Stomach (tissue), 19 donors: ENCODE measurements at places on chromosomes 6 and 20.

- no peak for DNase-seq
Measured at GRCh38 chr20:33875055-33875454, 63.9 kb downstream of the CHMP4B start.

- DNase-seq: no peak
Measured at GRCh38 chr6:41729624-41730023, 5.8 kb downstream of the TFEB start.

DNA sequence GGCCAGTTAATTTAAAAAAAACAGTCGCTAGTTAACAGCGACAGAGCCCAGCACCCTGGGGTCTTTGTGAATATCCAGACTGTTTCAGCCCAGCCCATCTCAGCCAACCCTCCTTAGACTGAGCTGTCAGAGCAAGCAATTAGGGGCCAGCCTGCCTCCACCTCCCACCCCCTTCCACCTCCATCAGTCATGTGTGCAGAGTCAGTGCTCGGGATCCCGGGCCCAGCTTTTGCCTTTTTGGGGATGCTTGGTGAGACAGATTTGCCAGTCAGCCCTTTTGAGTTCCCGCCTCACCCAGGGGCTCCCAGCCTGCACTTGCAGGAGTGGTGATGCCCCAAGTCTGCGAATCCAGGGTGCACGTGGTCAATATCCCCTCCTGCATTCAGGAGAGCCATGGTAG lies 6.5 kb upstream of the FAM83D start:
- no peak for DNase-seq

DNA sequence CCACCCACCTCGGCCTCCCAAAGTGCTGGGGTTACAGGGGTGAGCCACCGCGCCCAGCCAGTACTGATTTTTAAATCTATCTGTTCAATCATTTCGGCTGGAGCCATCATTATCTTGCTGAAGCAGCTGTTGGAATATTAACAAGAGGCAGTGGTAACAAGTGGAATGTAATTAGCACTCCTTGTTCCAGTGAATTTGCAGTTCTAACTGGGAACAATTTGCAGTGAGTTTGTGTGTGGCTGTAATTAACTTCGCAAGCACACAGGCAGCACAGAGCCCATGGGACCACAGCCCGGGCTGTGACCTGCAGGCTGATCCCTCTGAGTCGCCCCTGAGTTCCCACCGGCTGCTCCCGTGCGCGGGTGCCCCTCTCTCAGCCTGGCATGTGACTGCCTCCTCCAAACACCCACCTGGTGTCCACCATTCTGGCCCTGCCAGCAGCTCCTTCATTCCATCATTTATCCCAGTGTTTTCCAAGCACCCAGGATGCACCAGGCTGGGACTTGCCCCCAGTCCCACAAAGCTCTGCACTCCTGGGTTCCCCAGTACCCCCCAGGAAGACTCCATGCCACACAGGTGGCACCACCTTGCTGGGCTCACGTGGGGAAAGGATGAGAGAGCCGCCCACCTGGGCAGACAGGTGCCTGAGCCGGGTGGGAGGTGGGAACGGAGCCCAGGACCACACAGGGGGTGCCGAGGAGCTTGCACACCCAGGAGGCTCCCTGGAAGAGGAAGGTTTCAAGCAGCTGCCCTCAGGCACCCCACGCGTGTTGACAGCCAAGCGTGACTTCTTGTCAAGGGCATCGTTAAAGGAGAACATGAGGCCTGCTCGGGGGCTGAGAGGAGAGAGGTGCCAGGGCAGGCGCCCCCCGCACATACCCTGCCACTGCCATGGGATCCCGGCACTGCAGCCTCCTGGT lies 75.2 kb downstream of the YTHDF1 start:
- no peak for DNase-seq

DNA sequence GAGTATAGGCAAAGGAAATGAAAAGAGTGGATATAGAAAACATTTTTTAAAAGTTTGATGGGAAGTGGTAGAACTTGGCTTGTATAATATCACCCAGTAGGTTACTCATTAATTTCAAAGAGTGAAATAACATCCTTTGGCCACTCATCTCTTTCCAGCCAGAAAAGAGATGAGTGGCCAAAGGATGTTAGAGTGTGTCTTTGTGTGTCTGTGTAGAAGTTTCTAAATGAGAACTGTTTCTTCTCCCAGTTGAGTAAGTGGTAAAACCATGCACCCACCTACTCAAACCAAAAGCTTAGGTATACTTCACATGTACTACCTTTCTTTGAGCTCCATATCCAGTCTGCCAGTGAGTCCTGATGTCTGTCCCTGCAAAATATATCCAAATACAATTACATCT lies 47.7 kb upstream of the TMEM244 start:
- DNase-seq: no peak

- no peak for DNase-seq
Measured at GRCh38 chr20:50550531-50550930, 40.3 kb downstream of the PTPN1 start.

DNA sequence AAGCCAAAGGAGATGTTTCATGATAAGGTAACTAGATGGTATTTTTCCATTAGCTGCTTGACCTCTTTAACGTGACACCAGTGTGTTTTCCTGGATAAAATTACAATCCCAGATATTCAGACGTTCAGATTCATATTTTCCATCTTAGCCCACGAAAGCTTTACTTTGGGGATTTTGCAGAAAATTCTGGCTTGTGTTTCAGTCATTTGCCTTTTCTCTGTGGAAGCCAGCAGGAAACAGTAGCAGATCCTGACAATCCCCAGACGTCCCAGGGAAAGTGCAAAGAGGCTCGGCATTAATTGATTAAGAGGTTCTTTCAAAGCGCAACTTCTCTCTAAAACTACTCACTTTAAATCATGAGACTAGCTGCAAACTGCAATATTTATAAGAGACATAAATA lies 243.6 kb downstream of the UST start:
- DNase-seq: peak; percentile 40

- no peak for DNase-seq
Measured at GRCh38 chr20:16097788-16098187, 475.5 kb downstream of the KIF16B start.

- no peak for DNase-seq
Measured at GRCh38 chr6:140897804-140898573, 1234.7 kb upstream of the GJE1 start.

DNA sequence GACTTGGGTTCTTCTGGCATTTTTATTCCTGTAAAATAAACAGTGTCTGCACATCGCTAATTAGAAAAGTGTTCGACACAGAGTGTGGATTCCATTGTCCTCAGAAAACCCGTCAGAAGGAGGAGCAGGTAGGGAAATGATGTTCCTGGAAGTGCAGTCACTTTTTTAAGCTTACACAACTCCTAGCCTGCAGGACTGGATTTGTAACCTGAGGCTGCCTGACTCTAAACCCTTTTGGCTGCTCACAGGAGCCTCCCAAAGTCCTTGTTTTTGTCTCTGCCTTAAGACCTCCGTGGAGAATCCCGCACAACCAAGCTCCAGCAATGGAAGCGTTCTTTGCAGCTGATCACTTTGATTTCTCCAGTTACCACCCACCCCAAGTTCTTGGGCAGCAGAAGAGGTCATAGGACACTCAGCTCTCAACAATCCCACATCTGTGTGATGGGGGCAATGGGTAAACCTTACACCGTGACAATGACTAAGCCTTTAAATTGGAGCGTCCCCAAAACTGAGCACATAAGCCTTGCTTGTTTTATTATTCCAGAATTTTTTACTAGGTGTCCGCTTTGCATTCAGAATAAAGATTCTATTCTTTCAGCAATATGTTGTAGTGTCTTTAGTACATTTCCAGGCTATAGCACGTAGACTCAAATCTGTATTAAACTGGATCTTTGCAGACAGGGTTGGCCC lies 227.9 kb downstream of the TBXT start:
- no peak for DNase-seq

GRCh38 chr6:19668710-19669109 lies 168.5 kb upstream of the ID4 start:
- no peak for DNase-seq

DNA sequence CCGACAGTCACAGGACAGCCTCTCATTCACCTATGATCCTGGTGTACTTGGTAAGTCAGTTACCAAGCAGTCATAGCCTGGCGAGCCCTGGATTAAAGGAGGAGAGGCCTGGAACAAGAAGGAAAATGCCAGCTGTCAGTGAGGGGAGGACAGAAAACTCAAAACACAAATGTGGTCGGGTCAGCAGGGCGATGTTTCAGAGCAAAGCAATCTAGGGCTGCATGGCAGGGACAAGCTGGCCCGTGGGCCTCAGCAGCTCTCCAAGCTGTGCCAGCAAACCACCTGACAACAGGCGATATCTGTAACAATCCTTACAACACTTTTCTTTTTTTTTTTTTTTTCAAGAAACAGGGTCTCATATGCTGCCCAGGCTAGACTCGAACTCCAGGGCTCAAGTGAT lies 40.3 kb downstream of the MGME1 start:
- DNase-seq: no peak

GRCh38 chr6:40427196-40427595 lies 160.0 kb downstream of the LRFN2 start:
- DNase-seq: peak; percentile 37

DNA sequence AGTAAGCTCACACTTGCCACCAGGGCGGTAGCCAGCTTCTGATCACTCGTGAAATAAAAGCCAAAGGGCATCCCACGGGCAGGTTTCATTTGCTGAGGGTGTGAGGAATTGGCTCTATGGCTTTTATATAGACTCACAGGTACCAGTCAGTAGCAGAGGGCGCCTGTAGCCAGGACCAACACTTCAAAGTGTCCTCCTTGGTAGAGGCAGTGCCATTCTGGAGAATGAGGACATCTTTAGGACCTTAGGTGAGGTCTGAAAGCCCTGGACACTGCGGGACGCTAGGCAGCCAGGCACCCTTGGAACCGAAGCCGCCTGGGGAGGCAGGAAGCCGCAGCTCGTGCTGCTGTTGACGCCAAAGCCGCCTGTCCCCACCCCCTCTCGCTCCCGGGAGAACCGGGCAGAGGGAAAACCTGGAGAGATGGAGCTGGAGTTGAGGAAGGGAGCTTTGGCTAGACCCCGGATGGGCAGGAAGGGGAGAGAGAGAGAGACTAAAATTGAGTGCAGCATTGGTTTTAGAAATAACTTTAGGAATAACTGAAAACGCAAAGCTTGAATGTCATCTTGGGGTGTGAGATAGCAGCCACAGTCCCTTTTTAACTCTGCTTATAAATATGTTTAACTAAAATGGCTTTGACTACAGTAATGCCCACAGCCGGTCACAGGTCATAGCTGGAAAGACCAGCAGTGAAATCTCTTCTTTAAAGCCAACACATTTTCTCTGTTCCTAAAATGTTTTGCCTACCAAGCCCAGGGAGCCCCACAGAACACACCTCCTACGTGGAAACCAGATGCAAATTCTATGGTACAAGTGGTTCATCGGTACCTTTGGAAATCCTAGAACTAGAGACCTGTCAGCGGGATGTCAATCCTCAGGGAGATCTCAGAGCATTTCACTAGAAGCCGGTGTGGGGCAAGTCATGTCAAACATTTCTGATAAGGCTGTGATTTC lies 128.5 kb upstream of the CDYL start:
- DNase-seq: peak; percentile 91

- no peak for DNase-seq
Measured at GRCh38 chr6:154614101-154614500, 103.6 kb upstream of the CNKSR3 start.

- peak; percentile 36 for DNase-seq
Measured at GRCh38 chr6:1686117-1687098, 76.7 kb downstream of the FOXC1 start.

- no peak for DNase-seq
Measured at GRCh38 chr6:63391203-63391970, 71.6 kb upstream of the LGSN start.

GRCh38 chr6:111080698-111081097 lies 6.6 kb upstream of the SLC16A10 start:
- peak; percentile 29 for DNase-seq

GRCh38 chr20:60100780-60101179 lies 142.6 kb downstream of the CDH26 start:
- DNase-seq: no peak

GRCh38 chr6:68400396-68400795 lies 234.7 kb upstream of the ADGRB3 start:
- no peak for DNase-seq

GRCh38 chr6:35461270-35461669 lies 6.9 kb upstream of the RPL10A start:
- DNase-seq: no peak

- no peak for DNase-seq
Measured at GRCh38 chr6:166771701-166772100, 144.7 kb upstream of the RPS6KA2 start.

DNA sequence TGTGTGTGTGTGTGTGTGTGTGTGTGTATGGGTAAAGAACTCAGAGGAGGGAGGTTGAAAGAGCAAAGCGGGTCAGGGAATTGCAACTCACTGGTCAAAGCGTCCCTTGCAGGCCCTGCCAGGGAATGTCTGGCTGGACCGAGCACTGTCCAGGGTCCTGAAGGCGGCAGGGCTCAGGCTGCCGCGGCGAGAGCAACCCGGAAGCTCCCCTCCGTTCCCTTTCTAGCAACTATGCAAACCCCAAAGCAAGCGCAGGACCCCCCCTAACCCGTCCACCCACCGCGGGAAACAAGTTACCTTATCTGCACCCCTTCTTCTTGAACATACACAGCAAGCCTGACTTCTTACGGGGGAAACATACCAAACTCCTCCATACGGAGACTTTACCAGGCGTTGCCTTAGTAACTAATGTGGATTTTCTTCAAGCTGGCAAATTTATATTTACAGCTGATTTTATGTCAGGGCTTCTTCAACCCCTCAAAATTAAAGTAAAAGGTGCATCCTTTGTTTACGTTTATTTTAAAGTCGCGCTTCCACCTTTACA lies 538 bp upstream of the GRM1 start:
- DNase-seq: peak; percentile 55

DNA sequence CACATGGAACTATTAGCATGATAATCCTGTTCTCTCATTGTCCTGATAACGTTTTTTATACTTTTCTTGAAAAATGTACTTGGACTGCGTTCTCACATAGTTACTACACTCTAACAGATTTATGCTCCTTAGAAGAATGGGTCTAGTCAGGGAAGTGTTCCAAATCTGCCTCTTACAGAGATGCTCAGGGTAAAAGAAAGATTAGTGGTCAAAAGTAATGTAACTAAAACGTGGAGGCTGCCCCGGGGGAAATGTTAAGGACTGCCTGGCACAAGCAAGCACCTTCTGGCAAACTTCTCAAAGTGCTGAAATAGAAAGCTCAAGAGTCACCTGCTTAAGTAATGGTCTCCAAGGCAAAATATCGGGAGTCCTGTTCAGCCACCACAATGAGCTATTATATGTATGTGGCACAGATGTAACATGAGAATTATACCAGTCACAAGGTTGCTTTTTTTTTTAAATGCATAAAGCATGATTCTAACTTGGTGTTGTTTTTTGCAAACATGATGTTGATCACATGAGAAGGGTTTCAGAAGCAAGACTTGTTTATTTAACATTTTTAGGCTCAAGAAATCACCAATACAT lies 244.5 kb upstream of the JARID2 start:
- DNase-seq: no peak

GRCh38 chr6:7150381-7151064 lies 42.8 kb downstream of the RREB1 start:
- DNase-seq: peak; percentile 64

DNA sequence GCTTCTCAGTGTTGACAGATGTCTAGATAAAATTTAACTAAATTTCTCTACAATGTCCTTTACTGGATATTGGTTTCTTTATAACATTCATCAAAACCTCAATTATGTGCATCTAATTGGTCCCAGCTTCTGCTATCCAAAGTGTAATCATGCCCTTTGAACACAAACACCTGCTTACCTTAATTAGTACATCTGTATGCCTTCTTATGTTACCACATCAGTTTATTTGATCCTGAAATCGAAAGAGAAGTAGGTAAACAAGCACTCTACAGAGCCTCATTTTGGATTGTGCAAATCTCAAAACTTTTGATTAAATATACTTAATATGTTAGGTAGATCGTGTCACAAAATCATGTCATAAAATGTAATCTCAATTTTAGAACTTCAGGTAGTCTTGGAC lies 36.5 kb downstream of the TAB2 start:
- DNase-seq: no peak
